ENCODE measurements at places on chromosomes 1 and 21.

DNA sequence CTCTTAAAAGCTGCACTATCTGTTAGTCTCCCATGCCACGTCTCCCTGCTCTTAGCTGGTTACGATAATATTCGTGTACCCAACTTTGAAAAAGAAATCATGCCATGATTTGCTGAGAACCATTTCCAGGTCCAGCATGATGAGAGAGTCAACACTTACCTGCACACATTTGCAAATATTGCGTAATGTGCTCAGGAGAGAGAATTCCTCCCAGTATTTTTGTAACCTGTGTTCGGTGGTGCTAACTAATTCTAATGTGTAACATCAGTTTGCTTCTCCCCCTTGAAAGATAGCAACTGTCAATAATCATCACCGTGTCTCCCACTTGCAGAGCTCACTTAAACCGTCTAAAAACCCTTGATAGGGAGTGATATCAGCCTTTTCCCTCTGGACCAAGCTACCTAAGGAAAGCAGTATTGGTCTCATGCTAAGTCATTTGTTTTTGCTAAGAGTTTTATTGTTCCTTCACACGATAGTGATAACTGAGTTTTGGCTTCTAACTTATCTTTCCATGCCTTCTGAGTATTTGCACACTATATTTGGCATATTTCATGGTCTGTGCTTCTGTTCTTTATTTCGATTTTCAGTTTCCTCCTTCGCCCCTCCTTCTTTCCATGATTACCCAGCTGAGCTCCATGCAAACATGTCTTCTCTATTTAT lies 61.1 kb upstream of the IRF2BP2 start:
- no peak for DNase-seq

DNA sequence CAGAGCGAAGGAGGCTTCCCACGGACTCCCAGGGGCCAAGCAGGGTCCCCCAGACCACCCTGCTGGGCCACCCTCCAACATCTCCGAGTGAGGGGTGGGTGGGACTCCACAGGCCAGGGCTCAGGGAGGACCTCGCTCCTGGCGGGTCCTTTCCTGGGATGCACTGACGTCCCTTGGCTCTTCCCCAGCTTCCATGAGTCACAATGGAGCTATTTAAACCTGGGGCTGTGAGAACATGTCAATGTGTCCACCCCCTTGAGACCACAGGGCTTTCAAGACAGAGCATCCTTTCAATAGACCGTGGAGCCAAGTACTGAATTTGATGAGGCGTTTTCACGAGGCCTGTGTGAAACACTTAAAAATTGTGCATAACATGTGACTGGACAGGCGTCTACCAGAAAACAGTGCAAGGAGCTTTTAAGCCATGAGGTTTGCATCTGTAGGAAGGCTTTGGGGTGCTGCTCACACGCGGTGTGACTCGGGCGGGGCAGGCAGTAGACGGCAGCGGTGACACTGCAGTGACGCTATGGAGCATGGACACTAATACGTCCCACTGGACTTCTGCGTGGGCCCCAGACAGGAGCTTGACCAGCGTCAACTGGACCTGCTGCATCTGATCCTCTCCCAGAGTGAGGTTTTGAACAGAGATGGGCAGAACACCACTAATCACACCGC lies 24.1 kb upstream of the NPHP4 start:
- no peak for DNase-seq

DNA sequence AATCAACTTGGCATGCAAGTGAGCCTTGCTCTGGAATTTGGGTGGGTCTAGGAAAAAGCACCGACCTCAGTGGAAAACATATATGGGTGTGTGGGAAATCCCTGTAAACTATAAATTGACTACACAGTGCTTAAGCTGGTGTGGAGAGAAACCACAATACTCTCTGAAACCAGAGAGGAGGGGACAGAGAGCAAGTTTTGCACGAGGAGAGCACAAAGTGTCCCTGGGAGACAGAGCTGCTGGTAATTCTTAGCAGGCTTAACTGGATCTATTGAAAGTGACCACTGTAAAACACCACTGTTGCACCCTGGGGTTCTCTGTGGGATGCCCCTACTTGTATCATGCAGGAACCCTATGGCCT lies 12.8 kb downstream of the KCNJ15 start:
- peak; percentile 52 for DNase-seq

DNA sequence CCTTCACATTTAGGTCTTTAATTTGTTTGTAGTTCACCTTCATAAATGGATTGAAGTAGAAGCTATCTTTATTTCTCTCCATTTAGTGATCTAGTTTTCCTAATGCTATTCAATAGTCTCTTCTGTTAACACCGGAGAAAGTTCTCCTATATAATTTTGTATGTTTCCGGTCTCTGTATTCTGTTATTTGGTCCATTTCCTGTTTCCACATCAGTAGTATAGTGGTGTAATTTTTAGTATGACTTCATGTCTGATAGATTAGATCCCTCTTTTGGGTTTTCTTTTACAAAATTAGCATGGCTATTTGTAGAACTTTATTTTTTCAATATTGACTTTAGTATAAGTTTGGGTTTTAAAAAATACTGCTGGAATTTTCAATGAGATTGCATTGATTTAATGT lies 41.6 kb upstream of the PKP1 start:
- peak; percentile 56 for DNase-seq

GRCh38 chr1:234722904-234723720 lies 113.1 kb upstream of the IRF2BP2 start:
- peak; percentile 61 for DNase-seq

GRCh38 chr21:45226540-45227326 lies 61.0 kb downstream of the POFUT2 start:
- DNase-seq, result no peak

DNA sequence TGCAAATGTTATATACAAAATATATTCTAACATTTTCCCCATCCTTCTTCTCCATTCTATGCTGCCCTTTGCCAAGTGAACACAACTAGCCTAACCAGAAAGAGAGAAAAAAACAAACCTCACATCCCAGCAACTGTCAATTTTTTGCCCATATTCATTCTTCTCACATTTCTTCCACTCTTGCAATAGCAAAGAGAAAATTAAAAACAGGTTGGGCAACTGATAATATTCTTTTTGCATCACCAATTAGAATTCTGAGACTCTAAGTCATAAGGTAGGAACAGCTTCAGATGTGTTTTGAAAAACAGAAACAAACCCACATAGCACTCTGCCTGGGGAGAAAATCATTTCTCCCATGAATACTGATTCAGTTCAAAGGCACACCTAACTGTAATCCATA lies 25.2 kb upstream of the EXO1 start:
- no peak for DNase-seq

DNA sequence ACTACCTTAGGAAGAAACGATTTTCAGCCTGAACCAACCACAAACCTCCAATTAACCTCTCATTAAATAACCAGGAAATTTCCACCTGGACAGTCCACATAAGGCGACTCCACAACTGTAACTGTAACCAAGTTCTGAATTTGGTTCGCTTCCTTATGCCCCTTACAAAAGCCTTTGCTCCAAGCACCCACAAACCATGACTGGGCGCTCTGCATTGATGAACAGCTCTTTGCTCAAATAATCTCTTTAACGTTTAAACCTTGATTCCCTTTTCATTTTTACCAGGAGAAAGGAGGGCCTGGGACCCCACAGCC lies 38.2 kb upstream of the ZNF124 start:
- DNase-seq, result no peak

DNA sequence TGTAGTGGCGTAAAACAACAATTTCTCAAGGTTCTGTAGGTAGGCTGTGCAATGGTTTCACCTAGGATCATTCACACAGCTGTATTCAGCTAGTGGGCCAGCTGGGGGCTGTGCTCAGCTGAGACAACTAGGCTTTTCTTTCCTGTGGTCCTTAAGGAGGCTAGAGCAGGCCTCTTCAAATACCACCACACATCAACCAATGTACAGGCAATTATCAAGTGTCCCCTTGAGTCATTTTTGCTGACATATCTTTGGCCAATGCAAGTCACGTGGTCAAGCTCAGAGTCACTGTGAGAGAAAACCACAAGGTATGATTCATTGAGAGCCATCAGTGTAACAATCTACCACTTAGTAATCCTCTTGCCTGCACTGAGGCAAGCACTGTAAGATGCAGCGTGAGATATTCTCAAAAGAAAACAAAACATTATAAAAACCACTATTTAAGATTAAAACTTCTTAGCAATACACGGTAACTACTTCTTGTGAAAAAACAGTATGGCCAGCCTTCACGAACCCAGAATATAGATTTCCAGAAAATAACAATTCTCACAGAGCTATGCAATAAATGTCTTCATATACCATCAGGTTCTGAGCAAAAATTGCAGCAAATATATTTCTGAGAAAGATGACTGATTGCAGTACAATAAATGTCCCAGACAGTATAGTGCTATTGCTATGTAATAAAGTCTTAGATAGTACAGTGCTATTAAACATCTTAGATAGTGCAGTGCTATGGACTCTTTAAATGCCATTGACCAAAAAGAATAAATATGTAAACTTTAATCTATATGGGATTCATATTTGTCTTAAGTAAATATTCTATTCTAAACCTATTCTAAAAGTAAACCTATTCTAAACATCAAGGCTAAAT lies 55.3 kb downstream of the NME7 start:
- peak; percentile 78 for DNase-seq

GRCh38 chr1:114061121-114061830 lies 82.0 kb downstream of the OLFML3 start:
- DNase-seq, result no peak

DNA sequence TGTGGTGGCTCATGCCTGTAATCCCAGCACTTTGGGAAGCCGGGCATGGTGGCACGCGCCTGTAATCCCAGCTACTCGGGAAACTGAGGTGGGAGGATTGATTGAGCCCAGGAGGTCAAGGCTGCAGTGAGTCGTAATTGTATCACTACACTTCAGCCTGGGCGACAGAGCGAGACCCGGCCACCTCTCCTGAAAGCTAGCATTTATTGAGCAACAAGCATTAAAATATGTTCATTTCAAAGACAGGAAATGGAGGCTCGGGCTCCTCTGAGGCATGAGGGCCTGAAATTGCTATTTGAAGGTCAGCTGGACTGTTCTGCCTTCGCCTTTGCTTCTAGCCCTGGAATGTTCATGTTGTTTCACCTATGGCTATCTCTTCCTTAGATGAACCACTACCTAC lies 34.5 kb downstream of the SPATA21 start:
- DNase-seq, result no peak

- peak; percentile 88 for DNase-seq
These were observed 311.5 kb downstream of the SETD4 start for GRCh38 chr21:35748678-35749314.

All from inflammatory macrophage treated with lipopolysaccharide for 1 hour (primary cell).